ENCODE measurements at places on chromosomes 4 and X.
A peak's percentile ranks its signal among the peaks of the same experiment; 100 is the strongest.

DNA sequence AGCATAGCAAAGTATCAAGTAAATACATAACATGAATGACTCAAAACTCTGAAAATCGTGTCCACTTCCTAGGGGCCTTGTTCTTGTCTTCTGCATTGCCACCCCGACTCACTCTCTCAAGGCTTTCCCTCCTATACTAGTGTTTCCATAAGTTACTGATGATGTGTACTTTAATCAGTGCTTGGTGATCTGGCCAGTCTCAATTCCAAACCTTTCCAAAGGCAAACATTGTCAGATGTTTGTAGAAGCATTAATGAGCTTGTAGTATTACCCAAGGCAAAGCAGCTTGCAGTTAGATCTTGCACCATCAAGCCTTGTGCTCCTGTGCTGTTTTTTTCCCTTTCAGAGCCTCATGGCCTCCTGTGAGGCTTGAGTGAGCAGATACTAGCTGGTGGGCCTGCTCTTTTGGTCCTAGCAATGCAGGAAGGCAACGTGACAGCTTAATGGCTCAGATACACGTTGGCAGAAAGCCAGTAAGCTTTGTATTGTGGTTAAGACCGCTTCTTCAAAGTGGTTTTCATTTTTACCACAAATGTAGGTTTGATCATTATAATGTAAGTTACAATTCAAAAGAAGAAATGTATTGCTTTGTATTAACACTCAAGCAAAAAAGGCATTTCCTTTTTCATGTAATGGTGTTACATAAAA, 51.8 kb downstream of the RBPJ start:
- DNase-seq = no peak
- no peak overlapping the region for H3K4me3 ChIP-seq
- H3K36me3 ChIP-seq = no peaks in the 10 kb centered on the region
- peaks cover 17% of the 10 kb centered on the region for H3K4me1 ChIP-seq

GRCh38 chr4:71195924-71196323, 142.9 kb upstream of the SLC4A4 start:
- H3K4me3 ChIP-seq = no peak overlapping the region
- no peaks in the 10 kb centered on the region for H3K4me1 ChIP-seq
- H3K27me3 ChIP-seq = no peaks in the 10 kb centered on the region
- H3K27ac ChIP-seq = no peak overlapping the region
- DNase-seq = no peak

GRCh38 chr4:68874507-68874906, 58.7 kb downstream of the UGT2B10 start:
- no peaks in the 10 kb centered on the region for H3K36me3 ChIP-seq
- H3K27ac ChIP-seq = no peak overlapping the region
- H3K4me1 ChIP-seq = no peaks in the 10 kb centered on the region
- H3K27me3 ChIP-seq = no peaks in the 10 kb centered on the region
- no peak for DNase-seq

GRCh38 chr4:5751666-5752375, 40.8 kb downstream of the EVC start:
- H3K4me3 ChIP-seq = no peak overlapping the region
- H3K4me1 ChIP-seq = no peaks in the 10 kb centered on the region
- H3K27ac ChIP-seq = no peak overlapping the region
- peak; percentile 53 for DNase-seq

- no peaks in the 10 kb centered on the region for H3K36me3 ChIP-seq
- H3K27me3 ChIP-seq = no peaks in the 10 kb centered on the region
- H3K4me1 ChIP-seq = no peaks in the 10 kb centered on the region
- no peak overlapping the region for H3K27ac ChIP-seq
Observed at GRCh38 chrX:28312965-28313364, 274.3 kb upstream of the IL1RAPL1 start.

GRCh38 chr4:131052646-131053045, 1956.7 kb downstream of the C4orf33 start:
- H3K4me3 ChIP-seq = no peak overlapping the region
- no peak overlapping the region for H3K27ac ChIP-seq
- H3K36me3 ChIP-seq = no peaks in the 10 kb centered on the region
- H3K4me1 ChIP-seq = no peaks in the 10 kb centered on the region

DNA sequence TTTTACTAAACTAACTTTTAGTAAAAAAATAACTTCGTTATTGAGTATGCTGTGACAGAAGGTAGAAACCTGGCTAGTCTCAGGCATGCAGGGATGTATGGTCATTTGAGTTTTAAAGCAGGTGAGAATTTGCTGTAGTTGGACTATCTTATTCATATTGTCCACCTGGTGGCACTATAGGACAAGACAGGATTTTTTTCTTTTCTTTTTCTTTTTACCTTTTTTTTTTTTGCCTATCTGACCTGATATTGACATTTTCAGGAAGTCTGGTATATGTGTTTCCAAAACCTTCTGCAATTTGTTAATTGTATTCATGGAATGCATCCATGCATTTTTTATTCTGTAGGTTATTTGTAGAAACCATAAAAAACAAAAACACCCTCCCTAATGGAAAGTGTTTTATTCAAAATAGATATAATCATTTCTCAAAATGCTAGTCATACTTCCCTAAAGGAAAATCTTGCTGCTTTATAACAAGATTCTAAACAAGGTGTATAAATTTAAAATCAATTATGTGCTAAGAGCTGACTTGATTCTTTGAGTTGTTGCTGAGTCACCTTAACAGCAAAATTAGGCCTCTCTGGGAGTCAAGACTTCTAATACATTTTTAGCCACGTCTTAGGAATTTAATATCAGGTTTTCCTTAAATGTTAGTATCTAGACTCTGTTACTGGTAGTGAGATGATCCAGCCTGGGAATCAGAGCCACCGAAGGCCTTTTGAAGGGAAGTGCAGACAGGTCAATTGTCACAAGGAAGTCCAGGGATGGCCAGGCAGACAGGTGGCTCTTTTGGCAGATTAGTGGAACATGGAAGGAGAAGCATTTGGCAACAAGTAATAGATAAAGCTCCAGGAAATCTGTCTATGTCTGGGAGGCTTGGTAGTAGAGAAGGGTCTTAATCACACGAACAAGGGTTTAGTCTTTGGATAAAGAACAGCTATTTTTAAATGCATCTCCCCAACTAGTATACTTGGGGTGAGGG, 201.3 kb upstream of the GNPDA2 start:
- H3K27me3 ChIP-seq = no peaks in the 10 kb centered on the region
- H3K27ac ChIP-seq = no peak overlapping the region
- no peaks in the 10 kb centered on the region for H3K36me3 ChIP-seq
- H3K4me1 ChIP-seq = no peaks in the 10 kb centered on the region
- no peak for DNase-seq

DNA sequence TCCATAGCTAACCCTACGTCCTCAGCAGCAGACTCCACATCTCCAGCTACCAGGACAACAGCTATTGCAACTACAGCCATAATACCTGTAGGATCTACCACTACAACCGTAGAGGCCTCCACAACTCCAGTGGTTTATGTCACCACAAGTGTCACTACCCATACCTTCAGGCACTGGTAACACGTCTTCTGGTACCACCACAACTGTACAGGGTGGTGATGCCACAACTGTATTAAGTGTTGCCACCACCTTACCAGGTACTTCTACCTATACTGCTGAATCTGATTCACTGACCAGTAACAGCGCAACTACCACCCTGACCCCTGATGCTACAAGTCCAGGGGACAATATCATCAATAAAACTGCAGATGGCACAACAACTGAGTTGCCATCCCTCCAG, 34.6 kb upstream of the CABS1 start:
- H3K27ac ChIP-seq = no peak overlapping the region
- H3K27me3 ChIP-seq = no peaks in the 10 kb centered on the region
- DNase-seq = no peak
- H3K4me1 ChIP-seq = peaks cover 18% of the 10 kb centered on the region

DNA sequence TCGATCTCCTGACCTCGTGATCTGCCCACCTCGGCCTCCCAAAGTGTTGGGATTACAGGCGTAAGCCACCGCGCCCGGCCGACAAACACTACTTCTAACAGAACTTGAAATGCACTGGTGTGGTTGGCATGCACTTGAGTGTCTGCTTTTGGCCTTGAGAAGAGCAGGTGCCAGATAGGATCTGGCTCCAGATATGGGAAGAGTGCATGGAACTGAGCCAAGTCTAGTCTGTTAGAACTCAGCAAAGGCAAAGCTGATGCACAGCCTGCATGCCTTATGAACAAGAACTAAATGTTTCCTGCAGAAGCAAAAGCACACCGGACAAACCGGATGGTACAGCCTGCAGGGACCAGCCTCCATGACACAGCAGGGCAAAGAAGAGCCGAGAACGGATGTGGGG, 35.1 kb upstream of the TBL1X start:
- no peaks in the 10 kb centered on the region for H3K36me3 ChIP-seq
- H3K4me1 ChIP-seq = no peaks in the 10 kb centered on the region
- no peak for DNase-seq
- H3K27ac ChIP-seq = no peak overlapping the region

All from tibial artery (tissue), 4 donors.